NCI-H510A treated with DMSO at 0.1 percent for 48 hours (cell line): ENCODE measurements at places on chromosomes 4 and X.
A peak's percentile ranks its signal among the peaks of the same experiment; 100 is the strongest.

- DNase-seq = no peak
Measured at GRCh38 chr4:155505321-155505720, 128.6 kb upstream of the MAP9 start.

- DNase-seq = no peak
Measured at GRCh38 chr4:21722157-21722839, 226.3 kb downstream of the KCNIP4 start.

- peak; percentile 90 for DNase-seq
Measured at GRCh38 chr4:99563310-99564186, at the start of gene TRMT10A. Gene TRMT10A, minus strand, starts transcription at chr4:99564039. Its CDS starts 4,701 bp downstream, at chr4:99559338.

GRCh38 chr4:66187175-66187720 is 517.0 kb upstream of the EPHA5 start:
- DNase-seq = no peak

- DNase-seq = no peak
Measured at GRCh38 chrX:19954335-19955096, 36.3 kb downstream of the BCLAF3 start.

DNA sequence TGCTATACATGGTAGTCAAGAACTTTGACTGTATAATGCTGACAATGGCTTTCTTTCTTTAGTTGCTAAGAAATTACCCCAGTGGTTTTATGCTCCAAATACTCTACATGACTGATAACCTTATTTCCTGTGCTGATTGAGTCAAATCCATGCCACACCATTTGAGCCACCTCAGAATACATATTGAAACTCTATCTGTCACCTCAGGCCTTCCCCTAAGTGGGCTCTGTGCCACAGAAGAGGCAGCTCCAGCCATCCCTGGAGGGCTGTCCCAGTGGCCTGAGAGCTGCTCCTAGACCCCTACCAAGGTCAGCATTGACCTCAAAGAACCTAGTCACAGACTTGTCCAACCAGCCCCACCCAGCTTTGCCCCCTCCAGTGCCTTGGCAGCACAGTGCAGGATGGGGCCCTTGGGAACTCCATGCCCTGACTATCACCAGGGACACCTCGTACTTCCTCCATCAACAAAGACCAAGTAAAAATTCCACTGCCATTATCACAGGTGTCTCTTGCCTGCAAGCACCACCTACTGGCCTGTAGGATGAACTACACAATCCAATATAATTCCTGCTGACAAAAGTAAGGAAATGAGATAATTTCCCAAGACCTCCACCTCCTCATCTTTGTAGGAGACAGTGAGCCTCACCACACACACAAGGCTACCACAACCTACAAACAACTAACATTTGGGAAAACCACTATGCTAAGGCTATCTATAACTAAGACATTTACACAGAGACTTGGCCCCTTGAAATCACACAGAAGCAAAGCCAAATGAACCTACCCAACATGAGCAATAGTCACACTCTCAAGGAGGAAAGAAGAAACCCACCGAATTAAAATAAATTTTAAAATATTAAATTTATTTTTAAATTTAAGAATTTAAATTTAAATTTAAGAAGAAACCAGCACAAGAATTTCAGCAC is 239.9 kb downstream of the NKX6-1 start:
- DNase-seq = no peak

GRCh38 chrX:20263474-20263873 is 3.2 kb downstream of the RPS6KA3 start:
- DNase-seq = no peak
